Fibroblast of the aortic adventitia (primary cell): ENCODE measurements at places on chromosomes 16 and 17. TPM values are rescaled to one million over a fixed set of nuclear protein-coding genes. Genes with fewer than 3 reads are reported as not detected.

The SHISA6 gene
- total RNA-seq, result not detected in 2 replicates

The AURKB gene
- 5.7 and 31.8 TPM in 2 replicates for total RNA-seq

DNA sequence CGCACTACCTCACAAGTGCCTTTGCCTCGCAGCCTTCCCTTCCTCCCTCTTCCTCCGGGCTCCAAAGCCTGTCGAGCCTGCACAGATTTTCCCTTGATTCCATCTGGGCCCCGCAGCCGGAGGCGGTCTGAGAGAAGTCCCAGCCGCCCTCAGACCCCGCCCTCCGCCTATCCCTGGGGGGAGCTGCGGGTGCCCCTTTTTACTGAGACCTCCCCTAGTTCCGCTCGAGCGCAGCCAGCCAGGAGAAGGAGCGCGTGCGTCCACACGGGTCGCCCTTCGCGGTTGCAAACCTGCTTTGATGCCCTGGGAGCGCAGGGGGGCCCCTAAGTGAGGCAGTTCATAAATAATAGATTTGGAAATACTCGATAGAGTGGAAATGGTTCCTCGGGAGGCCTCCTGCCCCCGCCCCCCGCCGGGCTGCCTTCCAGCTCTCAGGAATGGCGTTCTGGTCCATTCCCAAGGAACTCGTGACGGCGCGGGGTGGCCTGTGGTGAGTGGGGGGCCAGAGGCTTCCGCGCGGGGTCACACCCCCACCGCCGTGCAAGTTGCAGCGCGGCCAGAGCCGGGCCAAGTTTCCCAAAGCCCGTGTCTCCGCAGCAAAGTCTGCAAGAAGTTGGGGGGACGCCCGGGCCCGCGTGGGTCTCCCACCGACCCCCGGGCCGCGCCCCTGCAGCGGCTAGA is 610 bp downstream of the C16orf74 start:
- peak; percentile 47 for DNase-seq

DNA sequence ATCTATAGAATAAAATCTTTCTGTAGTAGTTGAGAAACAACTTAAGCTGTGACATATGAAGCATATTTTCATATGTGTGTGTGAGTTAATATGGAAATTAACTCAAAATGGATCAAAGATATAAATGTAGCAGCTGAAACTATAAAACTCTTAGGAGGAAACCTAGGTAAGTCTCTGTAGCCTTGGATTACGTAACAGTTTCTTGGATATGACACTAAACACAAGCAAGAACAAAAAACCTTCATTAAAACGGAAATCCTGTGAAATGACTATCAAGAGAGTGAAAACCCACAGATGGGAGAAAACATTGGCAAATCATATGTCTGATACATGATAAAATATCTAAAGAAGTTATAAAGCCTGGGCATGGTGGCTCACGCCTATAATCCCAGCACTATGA is 104.4 kb downstream of the VPS53 start:
- DNase-seq, result no peak

DNA sequence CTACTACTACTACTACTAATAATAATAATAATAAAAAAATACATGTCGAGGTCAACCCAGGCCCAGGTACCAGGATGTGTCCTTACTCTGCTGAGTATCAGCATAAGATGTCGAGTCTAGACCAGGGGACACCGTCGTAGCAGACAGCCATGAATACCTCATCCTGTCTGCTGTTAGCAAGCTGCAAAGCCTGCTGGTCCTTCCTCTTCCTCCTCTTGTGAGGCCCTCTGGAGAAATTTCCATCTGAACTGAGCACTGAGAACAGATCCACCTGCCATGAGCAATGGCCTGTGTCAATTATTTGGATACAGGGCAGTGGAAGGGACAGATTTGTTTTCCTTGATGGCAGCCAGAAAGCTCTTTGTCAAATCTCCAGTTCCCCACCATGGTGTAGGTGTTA is 168.5 kb downstream of the XYLT1 start:
- no peak for DNase-seq

DNA sequence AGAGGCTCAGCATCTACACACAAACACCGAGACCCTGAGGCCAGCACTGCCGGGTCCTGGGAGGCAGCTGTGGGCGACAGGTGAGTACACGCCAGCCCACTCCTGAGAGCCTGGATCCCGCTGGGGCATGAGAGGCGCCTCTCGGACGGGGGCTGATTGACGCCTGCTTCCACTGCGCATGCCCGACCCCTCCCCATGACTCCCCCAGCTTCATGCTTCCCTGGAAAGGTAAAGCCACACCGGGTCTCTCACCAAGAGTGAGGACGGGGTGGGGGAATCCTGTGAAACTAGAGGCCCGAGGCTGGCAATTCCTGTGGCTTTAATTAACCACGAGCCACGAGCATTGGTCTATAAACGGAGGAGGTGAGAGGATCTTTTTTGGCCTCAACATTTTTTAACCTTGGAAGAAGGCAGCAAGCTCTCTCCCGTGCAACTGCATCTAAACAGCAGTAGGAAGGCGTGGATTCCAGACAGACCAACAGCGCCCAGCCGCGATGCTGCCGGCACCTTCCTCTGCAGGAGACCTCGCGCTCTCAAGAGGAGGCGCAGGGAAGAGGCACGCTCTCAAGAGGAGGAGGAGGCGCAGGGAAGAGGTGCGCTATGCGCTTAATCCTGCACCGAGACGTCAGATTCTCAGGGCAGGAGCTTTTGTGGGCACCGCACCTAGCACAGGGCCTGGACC is 71.8 kb upstream of the METRNL start:
- DNase-seq, result no peak

DNA sequence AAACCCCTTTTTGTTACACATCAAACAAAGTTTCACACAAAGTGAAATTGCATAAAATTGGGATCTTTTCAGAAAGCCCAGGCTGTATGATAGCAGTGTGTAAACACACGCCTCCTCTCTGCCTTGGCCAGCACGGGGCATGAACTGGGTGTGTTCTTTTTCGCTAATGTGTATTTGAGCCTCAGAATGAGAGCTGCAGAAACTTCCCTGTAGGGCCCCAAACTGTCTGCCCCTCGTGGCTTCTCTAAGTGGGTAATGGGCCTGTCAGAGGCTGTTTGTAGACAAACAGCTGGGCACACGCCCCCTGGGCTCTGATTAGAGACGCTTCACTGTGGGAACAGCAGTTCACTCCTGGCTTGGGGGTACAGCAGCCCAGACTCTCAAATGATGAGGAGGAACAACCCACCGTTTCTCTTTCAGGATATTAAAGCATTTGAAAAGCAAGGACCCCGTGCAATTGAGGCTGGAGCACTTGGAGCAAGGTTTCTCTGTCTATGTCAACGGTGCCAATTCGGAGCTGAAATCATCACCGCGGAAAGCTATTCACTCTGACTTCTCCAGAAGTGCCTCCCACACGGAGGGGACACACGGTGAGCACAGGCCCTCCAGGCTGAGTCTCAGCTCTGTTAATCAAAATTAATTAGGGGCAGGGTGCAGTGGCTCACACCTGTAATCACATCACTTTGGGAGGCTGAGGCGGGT is 78.4 kb downstream of the KATNIP start:
- peak; percentile 16 for DNase-seq

- DNase-seq, result no peak
Measured at GRCh38 chr16:4212211-4212933, 29.5 kb downstream of the SRL start.
